ENCODE measurements at places on chromosomes 5 and 9.

GRCh38 chr9:132728071-132728470 lies 57.8 kb downstream of the GTF3C4 start:
- DNase-seq = no peak

- no peak for DNase-seq
Measured at GRCh38 chr9:109857336-109857735, 77.3 kb downstream of the PALM2AKAP2 start.

GRCh38 chr9:38048316-38048969 lies 20.6 kb downstream of the SHB start:
- no peak for DNase-seq

DNA sequence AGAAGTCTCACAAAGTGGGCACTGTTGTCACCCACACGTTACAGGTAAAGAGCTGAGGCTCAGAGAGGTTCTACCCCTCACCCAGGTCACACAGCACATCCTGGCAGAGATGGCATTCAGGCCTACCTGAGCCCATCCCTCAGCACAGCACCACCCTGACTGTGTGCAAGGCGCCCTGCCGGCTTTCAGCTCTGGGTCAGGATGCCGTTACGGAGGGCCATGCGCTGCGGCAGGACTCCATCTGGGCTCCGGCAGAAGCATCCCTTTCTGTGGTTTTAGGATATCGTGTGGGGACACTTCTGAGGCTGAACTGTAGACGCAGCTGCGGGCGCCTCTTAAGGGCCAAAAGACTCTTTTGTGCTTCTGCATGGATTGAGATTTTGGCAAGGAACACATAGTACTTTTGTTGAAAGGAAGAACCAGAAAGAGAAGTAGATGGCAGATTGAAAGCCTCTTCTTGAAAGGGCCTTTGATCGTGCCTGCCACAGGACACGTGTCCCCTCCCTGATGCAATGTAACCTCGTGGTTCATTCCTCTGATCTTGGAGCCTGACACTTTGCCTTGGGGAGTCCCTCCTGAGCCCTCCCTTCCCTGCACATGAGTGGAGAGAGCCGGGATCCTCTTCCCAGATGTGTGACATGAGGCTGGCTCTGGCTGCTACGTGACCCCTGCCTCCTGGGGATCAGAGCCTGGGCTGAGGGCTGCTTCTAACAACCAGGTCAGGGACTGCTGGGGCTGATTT lies 31.3 kb downstream of the USP20 start:
- DNase-seq = no peak

GRCh38 chr9:130981756-130982137 lies 27.2 kb upstream of the LAMC3 start:
- no peak for DNase-seq

DNA sequence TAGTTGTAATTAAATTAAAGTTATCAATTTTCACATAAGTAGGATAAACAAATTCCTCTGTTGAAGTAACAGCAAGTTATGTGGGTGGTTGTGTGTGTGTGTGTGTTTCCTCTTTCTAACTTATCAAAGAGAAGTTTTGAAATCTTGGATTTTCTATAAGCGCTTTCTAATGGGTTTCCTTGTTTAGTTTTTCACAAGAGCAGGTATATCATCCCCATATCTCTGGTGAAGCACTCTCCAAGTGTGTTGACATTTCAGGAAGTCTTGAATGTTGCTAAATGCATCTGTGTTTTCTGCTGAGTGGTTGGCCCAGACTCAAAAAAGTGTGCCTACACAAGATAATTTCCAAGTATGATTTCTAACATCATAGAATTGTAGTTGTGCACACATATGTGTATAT lies 43.3 kb downstream of the PRDM6 start:
- no peak for DNase-seq

- no peak for DNase-seq
Measured at GRCh38 chr5:34016222-34016621, 8.4 kb upstream of the AMACR start.

GRCh38 chr5:14254686-14255085 lies 111.5 kb downstream of the TRIO start:
- no peak for DNase-seq

- no peak for DNase-seq
Measured at GRCh38 chr5:137627293-137627692, 108.6 kb downstream of the KLHL3 start.

GRCh38 chr9:73548201-73548600 lies 396.5 kb downstream of the ANXA1 start:
- no peak for DNase-seq

GRCh38 chr9:114431003-114431402 lies 43.2 kb upstream of the AKNA start:
- DNase-seq = no peak

- DNase-seq = no peak
Measured at GRCh38 chr5:60147791-60148190, 254.3 kb upstream of the PDE4D start.

DNA sequence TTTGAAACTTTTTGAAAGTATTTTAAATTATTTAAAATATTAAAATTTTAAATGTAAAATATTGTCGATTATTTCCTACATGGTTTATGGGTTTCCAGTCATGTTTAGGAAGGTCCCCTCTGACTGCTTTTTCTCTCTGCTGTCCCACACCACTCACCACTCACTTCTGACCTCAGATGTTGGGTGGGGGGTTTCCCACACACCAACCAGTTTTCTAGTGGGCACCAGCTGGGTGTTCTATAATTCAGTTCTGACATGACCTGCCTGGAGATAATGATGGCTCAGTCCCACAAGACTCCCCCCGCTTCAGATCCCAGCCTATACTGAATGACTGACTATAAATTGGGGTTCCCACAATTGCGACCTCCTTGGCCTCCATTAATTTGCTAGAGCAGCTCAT lies 310.4 kb downstream of the GADD45G start:
- no peak for DNase-seq

GRCh38 chr5:172707285-172708182 lies 63.5 kb downstream of the DUSP1 start:
- DNase-seq = no peak

All from prostate gland (tissue), 2 donors.